T-helper 2 cell treated with Interferon-gamma antibody and Interleukin-4, amounts not matched to agents 5 μg/mL and 100 μg/mL, for 36 hours (primary cell): ENCODE measurements at places on chromosomes 2 and 18.

- DNase-seq = no peak
Observed at GRCh38 chr2:235004329-235004903, 52.6 kb downstream of the SH3BP4 start.

- DNase-seq = no peak
Observed at GRCh38 chr2:201228271-201228911, 31.9 kb upstream of the CASP8 start.

GRCh38 chr18:32771169-32771751 is 1.6 kb downstream of the KLHL14 start:
- DNase-seq = no peak

GRCh38 chr2:46335391-46336282 is 38.4 kb downstream of the EPAS1 start:
- no peak for DNase-seq

GRCh38 chr2:241563571-241563980 is 5.0 kb downstream of the BOK start:
- no peak for DNase-seq

DNA sequence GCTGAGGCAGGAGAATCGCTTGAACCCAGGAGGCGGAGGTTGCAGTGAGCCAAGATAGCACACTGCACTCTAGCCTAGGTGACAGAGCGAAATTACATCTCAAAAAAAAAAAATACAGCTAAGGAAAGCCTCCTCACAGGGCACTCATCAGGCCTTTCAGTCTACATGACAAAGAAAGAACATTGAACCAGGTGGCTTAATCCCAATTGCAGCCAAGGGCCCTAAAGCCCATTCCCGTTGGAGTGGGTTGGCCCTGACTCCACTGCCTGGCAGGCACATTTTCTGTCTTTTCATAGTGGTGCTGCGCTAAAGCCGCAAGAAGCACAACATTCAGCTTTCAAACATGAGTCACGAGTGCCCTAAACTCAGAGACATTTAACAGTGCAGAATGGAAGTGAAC is 372.5 kb downstream of the RNF144A start:
- DNase-seq = no peak

DNA sequence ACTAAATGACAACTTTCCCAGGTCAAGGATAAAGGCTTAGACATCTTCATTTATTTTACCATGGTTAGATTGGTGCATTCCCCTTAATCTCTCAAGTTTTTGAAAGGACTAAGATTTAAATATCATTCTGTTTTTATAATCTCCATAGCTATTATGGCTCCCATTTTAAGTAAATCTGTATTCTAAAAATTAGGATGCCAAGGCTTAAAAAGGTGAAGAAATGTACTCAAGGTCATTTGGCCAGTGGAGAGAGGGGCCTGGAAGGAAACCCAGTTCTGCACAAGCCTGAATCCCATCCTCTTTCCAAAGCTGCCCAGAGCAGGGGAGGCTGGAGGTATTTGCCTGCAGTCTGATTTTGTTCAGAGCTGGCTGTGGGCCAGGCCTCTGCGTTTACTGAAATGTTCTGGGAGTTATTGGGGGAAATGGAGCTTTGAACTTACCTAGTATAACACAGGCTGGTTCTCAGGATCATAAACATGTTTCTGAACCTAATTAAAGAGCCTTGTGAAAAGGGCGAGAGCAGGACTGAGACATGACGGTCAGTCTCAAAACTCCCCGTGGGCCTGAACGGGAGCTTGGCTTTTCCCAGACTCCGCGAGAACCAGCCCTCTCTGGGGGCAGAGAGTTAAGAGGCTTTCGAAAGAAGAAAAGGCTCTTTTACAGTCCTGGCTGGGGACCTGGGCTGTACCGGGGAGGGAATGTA is 85.6 kb downstream of the DDX1 start:
- no peak for DNase-seq

GRCh38 chr2:84481702-84482101 is 22.6 kb upstream of the SUCLG1 start:
- no peak for DNase-seq

DNA sequence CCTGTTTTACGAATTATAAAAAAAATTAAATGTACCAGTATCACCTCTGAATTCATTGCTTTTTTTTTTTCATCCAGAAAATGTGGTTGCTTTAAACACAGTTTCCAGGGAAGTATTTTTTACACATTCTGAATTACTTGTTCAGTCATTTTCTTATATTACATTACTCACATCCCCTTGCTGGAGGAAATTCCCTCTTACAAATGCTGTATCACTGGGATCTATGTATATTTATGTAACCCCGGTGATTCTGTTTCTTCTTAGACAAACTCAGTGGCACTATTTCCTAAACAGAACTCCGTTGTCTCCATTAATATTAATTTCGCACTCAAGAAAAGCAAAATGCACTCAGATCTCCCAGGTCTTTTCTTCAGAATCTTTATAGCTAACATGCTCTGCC is 1078.5 kb upstream of the ZEB2 start:
- DNase-seq = no peak

GRCh38 chr18:27185025-27185763 is at the start of gene CHST9:
Gene CHST9, minus strand, starts transcription at chr18:27185308. Its CDS starts 42,499 bp downstream, at chr18:27142809.
- no peak for DNase-seq

- DNase-seq = no peak
Observed at GRCh38 chr2:238905644-238906043, 57.8 kb downstream of the TWIST2 start.

GRCh38 chr2:105042189-105042588 is 4.3 kb downstream of the MRPS9 start:
- DNase-seq = no peak

GRCh38 chr2:207423886-207424285 is 105.9 kb upstream of the CREB1 start:
- DNase-seq = peak; percentile 65

- DNase-seq = no peak
Observed at GRCh38 chr2:157304811-157305722, 20.6 kb downstream of the ERMN start.

DNA sequence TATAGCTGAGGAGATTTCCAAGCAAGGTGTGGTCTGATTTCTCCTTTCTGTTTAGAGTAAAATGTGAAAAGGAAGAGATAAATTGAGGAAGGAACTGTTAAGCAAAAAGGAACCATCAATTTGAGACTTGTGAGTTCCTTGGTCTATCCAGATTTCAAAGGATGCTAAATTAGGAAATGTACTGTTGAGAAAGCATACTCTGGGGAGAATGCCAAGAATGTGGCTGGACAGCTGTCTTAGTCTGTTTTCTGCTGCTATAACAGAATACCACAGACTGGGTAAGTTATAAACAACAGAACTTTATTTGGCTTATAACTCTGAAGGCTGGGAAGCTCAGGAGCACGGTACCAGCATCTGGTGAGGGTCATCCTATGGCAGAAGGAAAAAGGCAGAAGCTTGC is 1097.2 kb downstream of the TDRD15 start:
- DNase-seq = no peak

- DNase-seq = no peak
Observed at GRCh38 chr18:27582760-27583412, 397.8 kb upstream of the CHST9 start.

- no peak for DNase-seq
Observed at GRCh38 chr18:44041553-44041952, 639.1 kb upstream of the SETBP1 start.

- no peak for DNase-seq
Observed at GRCh38 chr18:53944721-53945120, 279.7 kb downstream of the MBD2 start.

- no peak for DNase-seq
Observed at GRCh38 chr2:173221132-173221695, 133.5 kb upstream of the CDCA7 start.

DNA sequence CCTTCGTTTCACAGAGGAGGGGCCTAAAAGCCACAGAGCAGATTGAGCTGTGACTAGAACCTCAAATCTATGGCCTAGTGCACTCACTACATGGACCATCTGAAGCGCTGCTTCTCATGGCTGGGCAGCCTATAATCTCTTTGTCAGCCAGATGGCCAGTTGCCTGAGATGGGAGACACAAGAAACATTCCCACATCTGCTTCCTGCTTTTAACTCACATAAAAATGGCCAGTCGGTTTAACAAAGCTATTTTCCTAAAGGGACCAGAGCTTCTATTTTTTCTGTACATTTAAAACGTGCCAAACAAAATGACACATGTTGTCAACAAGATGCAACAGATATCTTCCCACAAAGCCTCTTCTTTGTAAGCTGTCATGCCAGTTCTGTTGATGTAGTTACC is 173.8 kb downstream of the GFPT1 start:
- no peak for DNase-seq
